SJSA1 (cell line): ENCODE measurements at places on chromosomes 7 and 10.
A peak's percentile ranks its signal among the peaks of the same experiment; 100 is the strongest.

DNA sequence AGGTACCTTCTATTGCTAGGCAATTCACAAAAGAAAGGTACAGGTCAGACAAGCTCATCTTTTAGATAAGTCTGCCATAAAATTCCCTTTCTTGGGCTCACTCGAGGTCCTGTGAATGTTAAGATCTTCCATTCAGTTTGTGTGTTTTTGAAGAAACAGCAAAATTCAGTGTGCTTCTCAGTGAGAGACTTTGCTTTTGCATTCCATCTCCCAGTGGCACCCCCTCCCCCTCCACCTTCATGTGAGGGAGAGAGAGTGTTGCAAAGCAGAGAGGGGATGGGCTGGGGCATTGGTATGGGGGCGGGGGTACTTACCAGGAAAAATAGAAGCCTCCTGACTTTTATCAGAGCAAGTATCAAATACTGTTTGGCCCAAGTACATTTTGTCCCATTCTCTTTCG is 3.8 kb upstream of the TECTB start:
- DNase-seq, result no peak
- no peaks in the 10 kb centered on the region for H3K36me3 ChIP-seq
- no peaks in the 10 kb centered on the region for H3K4me1 ChIP-seq

DNA sequence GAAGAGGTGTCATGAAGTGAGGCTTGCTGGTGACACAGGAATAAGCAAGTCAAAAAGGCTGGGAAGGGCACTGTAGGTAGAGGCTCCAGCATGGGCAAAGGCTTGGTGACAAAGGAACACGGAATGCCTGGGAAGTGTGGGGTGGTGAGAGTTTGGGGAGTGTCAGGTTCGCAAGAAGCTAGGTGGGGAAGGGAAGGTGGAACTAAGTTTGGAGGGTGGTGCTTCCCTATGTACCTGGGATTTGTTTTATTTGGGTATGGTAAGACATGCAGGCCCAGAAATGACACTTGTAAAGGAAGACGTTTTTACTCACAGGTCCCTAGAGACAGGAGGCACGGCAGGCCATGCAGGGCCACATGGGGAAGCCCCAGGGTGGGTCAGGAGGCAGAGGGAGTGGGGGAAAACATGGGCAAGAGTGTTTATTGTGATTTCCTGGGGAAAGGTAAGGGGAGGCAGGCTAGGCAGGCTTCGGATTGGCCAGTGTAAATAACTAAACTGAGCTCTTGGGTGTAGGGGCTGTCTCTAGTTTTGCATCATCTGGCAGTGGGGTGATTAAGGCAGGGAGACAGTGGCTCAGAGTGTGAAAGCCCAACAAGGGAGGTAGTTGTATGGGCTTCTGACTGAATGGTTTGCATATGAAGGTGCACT is 52.1 kb downstream of the SH2D4B start:
- no peak for DNase-seq
- no peaks in the 10 kb centered on the region for H3K36me3 ChIP-seq
- H3K27me3 ChIP-seq, result no peaks in the 10 kb centered on the region; the same call in 1 of the 2 replicates
- H3K4me1 ChIP-seq, result no peaks in the 10 kb centered on the region
- no peak overlapping the region for H3K4me3 ChIP-seq
- H3K27ac ChIP-seq, result no peak overlapping the region

DNA sequence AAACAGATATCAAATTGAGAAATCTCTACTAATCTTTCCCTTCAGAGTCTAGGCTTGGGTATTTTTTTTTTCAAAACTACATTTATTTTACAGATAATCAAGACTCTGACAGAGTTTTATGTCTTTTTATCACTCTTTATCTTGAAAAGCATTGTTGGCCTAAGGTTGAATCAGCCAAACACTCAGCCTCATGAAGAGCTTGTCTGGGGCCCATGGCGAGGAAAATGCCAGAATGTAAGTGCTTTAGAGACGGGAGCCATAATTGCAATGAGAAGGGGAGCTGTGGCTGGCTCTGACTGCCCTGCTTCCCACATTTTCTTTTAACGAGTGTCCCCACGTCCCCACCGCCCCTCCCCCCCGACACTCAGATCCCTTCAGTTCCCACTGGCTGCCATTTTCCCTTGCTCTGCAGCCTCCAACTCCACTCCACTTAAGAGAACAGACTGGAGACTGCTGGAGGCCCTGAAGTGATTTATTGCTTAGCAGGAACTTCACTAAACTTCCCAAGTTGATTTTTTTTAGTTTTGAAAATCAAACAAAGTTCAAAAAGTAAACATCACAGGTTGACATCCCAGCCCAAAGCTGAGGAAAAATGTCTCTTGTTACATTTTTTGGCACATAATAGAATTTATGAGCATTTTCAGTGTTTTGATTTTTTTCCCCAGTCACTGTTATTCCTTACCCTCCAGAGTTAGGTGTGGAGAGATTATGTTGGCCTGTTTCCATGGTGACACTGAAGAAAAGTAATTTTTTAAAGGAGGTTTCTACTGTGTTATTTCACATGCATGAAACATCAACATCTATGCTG is 637.5 kb upstream of the GALNT17 start:
- no peak overlapping the region for H3K4me3 ChIP-seq
- H3K36me3 ChIP-seq, result no peaks in the 10 kb centered on the region
- no peak overlapping the region for H3K27ac ChIP-seq
- no peak for DNase-seq
- no peaks in the 10 kb centered on the region for H3K4me1 ChIP-seq

GRCh38 chr10:93420091-93420490 is 62.0 kb downstream of the MYOF start:
- peaks cover 92% of the 10 kb centered on the region for H3K36me3 ChIP-seq
- DNase-seq, result no peak
- H3K27me3 ChIP-seq, result no peaks in the 10 kb centered on the region
- no peak overlapping the region for H3K4me3 ChIP-seq
- peaks cover 7% of the 10 kb centered on the region; the same call in 1 of the 2 replicates for H3K4me1 ChIP-seq

DNA sequence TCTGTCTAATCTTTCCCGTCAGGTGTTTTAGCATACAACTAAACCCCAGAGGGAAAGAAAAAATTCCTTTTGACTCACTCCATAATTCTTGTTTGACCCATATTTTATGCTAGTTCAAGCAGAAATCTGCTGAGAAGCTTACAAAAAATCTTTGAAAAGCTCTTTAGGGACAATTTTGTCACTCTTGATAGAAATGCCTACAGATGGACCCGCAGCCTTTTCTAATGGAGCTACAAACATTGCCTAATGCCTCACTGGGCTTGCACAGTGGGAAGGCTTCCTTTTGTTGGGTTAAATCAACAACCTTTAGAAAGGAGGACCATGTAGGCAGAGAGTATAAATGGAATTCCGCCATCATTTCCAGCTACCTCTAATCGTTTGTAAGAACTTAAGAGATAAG is 344.5 kb downstream of the PCLO start:
- H3K4me3 ChIP-seq, result no peak overlapping the region
- H3K27ac ChIP-seq, result no peak overlapping the region
- DNase-seq, result no peak
- no peaks in the 10 kb centered on the region for H3K36me3 ChIP-seq

- no peak overlapping the region for H3K27ac ChIP-seq
- H3K36me3 ChIP-seq, result no peaks in the 10 kb centered on the region
- no peak overlapping the region for H3K4me3 ChIP-seq
- no peaks in the 10 kb centered on the region for H3K27me3 ChIP-seq
- no peaks in the 10 kb centered on the region for H3K4me1 ChIP-seq
- DNase-seq, result no peak
Observed at GRCh38 chr7:46694058-46694457, 773.0 kb upstream of the IGFBP3 start.

GRCh38 chr7:45701701-45702510 is 127.7 kb downstream of the ADCY1 start:
- H3K27ac ChIP-seq, result no peak overlapping the region
- no peak overlapping the region for H3K4me3 ChIP-seq

DNA sequence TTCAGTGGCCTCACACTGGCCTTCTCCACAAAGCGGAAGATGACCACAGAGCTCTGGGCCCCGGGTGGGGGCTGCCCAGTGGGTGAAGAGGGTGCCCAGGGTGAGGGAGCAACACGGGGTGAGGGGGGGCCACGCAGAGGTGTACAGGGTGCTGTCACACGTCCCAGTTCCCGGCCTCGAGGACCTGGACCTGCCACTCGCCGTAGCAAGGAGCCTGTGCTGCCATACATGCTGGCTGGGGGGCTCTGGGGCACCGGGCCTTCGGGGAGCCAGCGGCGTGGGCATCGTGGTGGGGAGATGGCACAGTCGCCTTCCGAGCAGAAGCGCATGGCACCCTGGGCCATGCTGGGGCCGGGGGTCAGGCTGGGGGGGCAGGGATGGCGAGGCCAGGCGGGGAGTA is 1.9 kb downstream of the PSD start:
- H3K27ac ChIP-seq, result no peak overlapping the region
- peaks cover 2% of the 10 kb centered on the region; the same call in 1 of the 2 replicates for H3K36me3 ChIP-seq
- H3K4me3 ChIP-seq, result no peak overlapping the region

DNA sequence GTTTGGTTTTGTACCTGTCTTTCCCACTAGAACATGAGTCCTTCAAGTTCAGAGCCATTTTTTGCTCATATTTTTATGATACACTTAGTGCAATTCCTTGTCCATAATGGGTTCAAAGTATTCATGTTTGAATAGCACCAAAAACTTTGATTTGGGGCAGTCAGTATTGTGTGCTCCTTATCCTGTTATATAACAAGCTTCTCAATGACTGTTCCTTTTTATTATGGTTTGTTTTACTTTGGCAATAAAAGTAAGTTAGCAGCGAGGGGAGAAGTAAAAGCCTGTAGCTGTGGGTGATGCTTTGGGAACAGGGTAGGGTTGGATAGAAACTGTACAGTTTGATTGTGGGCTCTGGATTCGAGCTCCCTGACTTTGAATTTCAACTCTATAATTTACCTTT is 174.4 kb upstream of the PCLO start:
- H3K36me3 ChIP-seq, result no peaks in the 10 kb centered on the region
- DNase-seq, result no peak
- H3K4me3 ChIP-seq, result no peak overlapping the region
- H3K27ac ChIP-seq, result no peak overlapping the region

GRCh38 chr10:3066317-3067117 is 831 bp upstream of the PFKP start:
- H3K27ac ChIP-seq, result no peak overlapping the region
- peaks cover 36% of the 10 kb centered on the region for H3K36me3 ChIP-seq
- peak overlapping the region; percentile 78 for H3K4me3 ChIP-seq
- H3K27me3 ChIP-seq, result no peaks in the 10 kb centered on the region
- peaks cover 34% of the 10 kb centered on the region for H3K4me1 ChIP-seq
- no peak for DNase-seq

DNA sequence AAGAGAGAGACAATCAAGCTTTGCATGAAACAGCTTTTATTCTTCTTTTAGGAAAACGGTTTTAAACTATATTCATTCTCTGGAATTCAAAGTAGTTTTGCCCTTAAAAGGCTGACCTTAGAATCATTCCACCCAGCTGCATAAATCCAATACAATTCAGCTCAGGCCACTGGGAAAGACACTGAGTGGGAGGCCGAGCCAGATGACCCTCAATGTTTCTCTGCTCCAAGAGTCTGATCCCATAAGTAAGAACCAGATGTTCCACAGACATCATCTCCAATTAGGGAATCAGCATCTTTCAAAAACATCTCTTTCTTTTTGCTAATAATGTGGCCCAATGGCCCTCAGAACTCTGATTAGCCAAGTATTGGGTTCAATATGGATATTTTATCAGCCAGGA is 26.1 kb downstream of the CREB3L2 start:
- no peak for DNase-seq
- no peaks in the 10 kb centered on the region for H3K36me3 ChIP-seq
- no peak overlapping the region for H3K4me3 ChIP-seq

DNA sequence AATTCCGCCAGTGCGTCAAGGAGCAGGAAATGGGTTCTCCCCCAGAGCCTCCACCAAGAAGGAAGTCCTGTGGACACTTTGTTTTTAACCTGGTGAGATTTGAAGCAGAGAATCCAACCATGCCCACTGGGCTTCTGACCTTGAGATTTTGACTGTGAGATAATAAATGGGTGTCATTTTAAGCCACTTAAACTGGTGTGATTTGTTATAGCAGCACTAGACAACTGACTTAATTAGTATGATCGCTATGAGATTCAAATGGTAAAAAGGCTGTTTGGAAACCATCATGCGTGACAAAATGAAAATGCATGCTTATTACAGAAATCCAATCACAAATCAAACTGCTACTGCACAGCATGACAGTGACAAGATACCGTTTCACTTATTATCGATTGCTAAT is 98.0 kb downstream of the ADAM12 start:
- H3K4me3 ChIP-seq, result no peak overlapping the region
- no peak for DNase-seq

- no peak overlapping the region for H3K4me3 ChIP-seq
- H3K36me3 ChIP-seq, result no peaks in the 10 kb centered on the region
- H3K27ac ChIP-seq, result no peak overlapping the region
- H3K27me3 ChIP-seq, result peaks cover 52% of the 10 kb centered on the region
- DNase-seq, result no peak
Observed at GRCh38 chr7:155418304-155418703, 39.6 kb upstream of the EN2 start.

GRCh38 chr10:12927896-12928295 is 73.6 kb downstream of the CCDC3 start:
- no peaks in the 10 kb centered on the region for H3K36me3 ChIP-seq
- no peak overlapping the region for H3K27ac ChIP-seq
- DNase-seq, result no peak
- peaks cover 3% of the 10 kb centered on the region for H3K4me1 ChIP-seq

- DNase-seq, result no peak
- no peak overlapping the region for H3K4me3 ChIP-seq
- peaks cover 24% of the 10 kb centered on the region for H3K27me3 ChIP-seq
- H3K4me1 ChIP-seq, result no peaks in the 10 kb centered on the region
Observed at GRCh38 chr10:71052076-71052660, 160.2 kb upstream of the UNC5B start.

DNA sequence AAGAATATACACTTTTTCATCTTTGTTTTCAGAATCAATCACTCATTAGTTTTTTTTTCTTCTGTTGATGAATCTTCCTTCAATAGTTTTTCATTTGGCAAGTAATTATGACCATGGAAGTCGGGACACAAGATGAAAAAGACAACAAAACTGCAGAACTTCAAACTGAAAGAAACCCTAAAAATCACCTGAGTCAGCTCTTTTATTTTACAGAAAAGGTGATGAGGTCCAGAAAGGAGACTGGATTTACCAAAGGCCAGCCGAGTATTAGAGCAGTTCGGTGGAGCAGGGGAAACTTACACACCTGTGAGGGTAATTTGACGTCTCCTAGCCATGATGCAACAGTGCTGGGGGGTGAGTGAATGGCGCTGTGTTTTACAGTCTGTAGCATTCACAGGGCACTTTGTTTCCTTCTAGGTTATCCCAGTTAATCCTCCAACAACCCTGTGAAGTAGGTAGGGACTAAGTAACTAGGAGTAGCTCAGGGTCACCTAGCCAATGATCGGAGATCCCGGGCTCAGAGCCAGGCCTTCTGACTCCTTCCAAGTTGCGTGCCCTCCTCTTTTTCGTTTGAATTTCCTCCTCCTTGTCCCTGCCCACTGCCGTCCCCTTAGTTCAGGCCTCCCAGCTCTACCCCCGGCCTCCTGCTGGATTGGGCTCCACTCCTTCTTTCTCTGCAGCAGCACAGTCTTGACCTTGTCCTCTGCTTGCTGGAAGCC is 14.0 kb downstream of the RBM20 start:
- H3K27ac ChIP-seq, result no peak overlapping the region
- no peak overlapping the region for H3K4me3 ChIP-seq
- H3K27me3 ChIP-seq, result no peaks in the 10 kb centered on the region
- peaks cover 10% of the 10 kb centered on the region; the same call in 1 of the 2 replicates for H3K4me1 ChIP-seq

- no peaks in the 10 kb centered on the region for H3K36me3 ChIP-seq
- H3K4me3 ChIP-seq, result no peak overlapping the region
- H3K27me3 ChIP-seq, result no peaks in the 10 kb centered on the region
- peak; percentile 49 for DNase-seq
- peaks cover 41% of the 10 kb centered on the region for H3K4me1 ChIP-seq
- no peak overlapping the region for H3K27ac ChIP-seq
Observed at GRCh38 chr7:47672977-47673381, 91.1 kb upstream of the TNS3 start.
